ENCODE measurements at places on chromosomes 3 and 15. TPM values are rescaled to one million over a fixed set of nuclear protein-coding genes. Genes with fewer than 3 reads are reported as not detected.

DNA sequence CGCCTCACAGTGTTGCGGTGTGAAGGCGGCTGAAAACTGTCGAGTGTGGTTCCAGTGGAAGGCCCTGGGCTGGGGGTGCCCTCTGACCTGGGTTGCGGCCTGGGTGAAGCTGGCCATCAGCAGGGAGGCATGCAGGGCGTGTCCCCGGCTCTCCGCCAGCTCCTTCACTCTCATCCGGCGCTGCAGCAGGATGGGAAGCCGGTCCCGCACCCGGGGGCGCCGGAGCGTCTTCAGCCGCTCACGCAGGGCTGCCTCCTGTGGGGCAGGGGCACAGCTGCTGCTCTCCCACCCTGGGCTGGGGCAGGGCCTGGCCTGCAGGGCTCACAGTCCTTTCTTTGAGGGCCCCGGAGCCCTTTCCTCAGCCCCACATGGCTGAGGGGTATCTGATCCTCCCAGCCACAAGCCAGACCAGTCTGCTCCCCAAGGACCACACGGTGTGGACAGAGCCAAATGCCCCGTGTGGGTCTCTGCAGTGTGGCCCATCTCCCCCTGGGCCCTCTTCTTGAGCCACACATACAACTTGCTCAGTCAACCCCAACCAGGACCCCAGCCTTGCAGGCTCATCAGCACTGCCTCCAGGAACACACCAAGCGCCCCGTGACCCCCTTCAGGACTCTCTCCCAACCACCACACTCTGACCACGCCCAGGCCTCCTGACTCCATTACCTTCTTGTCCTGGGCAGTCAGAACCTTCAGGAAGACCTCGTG is 26.8 kb downstream of the SPTBN5 start:
- DNase-seq, result no peak

- DNase-seq, result no peak
Observed at GRCh38 chr3:13559764-13560525, 11.0 kb downstream of the FBLN2 start.

DNA sequence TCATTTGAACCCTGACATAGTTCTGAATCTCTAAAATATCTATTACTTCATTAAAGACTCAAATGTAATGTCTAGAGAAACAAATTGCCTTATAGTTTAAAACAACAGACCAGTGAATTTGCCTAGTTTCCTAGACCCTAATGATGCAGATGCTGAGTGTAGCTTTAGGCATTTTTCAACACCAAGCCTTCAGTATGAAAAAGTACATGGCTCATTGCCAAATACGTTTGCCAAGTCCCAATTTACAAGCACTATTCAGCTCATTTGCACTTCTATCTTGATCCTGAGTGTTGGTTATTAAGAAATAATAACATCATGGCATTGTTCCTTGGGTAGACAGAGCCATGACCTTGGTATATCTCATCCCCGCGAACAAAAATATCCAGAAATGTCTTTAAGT is 46.8 kb downstream of the EOMES start:
- DNase-seq, result no peak

GRCh38 chr3:25287291-25287884 is 140.7 kb upstream of the RARB start:
- no peak for DNase-seq

The BFSP2 gene
- total RNA-seq, result not detected

GRCh38 chr3:158701420-158702065 is 29.1 kb upstream of the LXN start:
- no peak for DNase-seq

The RGMA gene
- 0.42 TPM for total RNA-seq

DNA sequence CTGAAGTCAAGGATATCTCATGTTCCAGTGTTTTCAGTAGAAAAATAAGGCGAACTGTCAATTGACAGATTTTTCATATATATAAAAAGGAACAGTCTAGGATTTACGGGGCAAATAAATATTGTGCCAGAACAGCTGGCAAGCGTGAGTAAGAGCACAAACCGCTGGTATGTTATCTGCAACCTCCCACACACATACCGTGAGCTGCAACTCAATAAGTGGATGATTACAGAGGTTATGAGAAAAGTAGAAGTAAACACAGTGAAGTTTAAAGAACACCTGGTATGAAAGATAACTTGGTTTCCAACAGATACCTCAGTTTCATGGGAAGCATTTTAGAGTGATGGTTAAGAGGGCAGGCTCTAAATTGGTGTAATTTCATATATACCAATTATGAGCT is 733.4 kb downstream of the TUSC7 start:
- DNase-seq, result no peak

GRCh38 chr15:93073465-93073952 is 15.5 kb downstream of the RGMA start:
- no peak for DNase-seq

The GTF2E1 gene
- total RNA-seq, result 16.9 TPM

DNA sequence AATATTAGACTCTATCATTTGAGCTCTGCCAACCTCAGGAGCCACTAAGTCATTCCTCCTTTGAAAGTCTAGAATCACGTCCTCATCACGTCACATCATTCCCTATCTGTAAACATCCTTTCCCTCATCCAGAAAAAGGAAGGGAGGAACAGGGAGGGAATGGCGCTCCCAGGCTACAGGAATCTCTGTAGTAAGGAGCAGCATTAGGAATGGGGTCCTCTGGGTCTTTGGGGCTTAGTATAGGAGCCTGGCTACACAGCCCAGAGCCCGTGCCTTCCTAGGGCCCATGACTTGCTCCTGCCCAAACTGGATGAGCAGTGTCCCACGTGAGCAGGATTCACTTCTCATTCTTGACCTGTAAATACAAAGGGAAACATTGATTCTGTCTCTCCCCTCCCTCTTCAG is 1.6 kb downstream of the TAGLN3 start:
- DNase-seq, result no peak

Data from NCI-H460 (cell line).